ENCODE measurements at places on chromosomes 5 and 9.

DNA sequence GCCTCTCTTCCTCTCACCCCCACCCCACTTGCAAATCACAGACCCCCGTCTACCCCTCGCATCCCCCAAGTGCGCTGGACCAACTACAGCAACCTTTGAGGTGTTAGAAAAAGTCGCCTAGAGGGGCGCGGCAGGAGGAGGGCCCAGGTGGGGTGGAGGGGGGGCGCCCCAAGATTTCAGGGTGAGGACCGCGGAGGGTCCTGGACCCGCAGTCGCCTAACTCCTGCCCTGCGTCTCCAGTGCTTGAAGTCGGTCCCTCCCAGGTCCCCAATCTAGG, 379 bp upstream of the EGFLAM start:
- DNase-seq, result no peak

DNA sequence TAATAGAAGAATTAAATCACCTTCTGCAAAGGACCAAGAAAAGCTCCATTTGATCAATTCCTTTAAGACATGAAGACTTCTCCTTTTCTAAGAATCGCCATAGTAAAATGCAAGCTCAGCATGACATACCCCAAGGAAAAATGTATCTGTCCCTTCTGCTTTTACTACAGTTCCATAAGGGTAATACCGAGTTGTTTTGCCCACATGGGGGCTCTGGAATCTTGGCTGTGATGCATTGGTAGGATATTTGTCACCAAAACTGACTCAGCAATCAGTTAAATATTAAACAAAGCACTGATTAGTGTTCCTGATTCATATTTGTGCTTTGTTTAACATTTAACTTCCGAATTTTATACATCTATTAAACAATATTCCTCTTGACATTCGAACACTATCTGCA, 24.3 kb upstream of the KCNIP1 start:
- no peak for DNase-seq

- DNase-seq, result no peak
Measured at GRCh38 chr5:73120222-73121118, at the start of gene TMEM171. TMEM171 (plus strand) TSS chr5:73120575; CDS start chr5:73123374, 2,799 bp downstream.

DNA sequence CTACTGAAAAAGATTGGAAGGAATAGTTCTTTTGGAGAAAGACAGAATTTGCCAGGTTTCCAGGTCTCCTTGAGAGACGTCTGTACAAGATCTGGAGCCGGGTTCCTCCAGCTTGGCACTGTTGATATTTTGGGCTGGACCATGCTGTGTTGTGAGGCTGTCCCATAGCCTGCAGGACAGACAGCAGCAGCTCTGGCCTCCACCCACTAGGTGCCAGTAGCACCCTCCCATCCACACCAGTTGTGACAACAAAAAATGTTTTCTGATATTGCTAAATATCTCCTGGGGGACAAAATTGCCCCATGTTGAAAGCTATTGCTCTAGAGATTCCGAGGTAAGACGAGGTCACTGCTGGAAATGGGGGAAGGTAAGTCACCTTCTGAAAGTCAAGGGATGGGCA, 287.7 kb upstream of the DAP start:
- no peak for DNase-seq

DNA sequence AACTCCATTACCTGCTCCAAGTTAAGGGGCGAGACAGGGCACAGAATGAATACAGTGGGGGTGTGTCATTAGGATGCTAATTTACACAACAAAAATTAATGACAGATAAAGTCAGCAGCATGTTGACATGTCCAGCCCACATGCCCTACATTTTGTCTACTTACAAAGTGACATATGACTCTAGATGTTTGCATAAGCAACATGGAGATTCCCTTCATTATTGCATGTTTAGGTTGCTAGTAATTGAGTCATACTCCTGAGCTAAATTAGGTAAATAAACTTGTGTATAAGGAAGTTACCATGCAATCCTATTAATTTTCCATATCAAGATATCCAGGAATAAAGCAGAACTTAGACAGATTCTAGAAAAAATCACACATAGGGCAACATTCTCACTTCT, 232.2 kb downstream of the PDE4D start:
- no peak for DNase-seq

- no peak for DNase-seq
Measured at GRCh38 chr5:38739705-38740045, 106.1 kb upstream of the OSMR start.

- no peak for DNase-seq
Measured at GRCh38 chr5:127840198-127840524, 137.0 kb downstream of the CCDC192 start.

DNA sequence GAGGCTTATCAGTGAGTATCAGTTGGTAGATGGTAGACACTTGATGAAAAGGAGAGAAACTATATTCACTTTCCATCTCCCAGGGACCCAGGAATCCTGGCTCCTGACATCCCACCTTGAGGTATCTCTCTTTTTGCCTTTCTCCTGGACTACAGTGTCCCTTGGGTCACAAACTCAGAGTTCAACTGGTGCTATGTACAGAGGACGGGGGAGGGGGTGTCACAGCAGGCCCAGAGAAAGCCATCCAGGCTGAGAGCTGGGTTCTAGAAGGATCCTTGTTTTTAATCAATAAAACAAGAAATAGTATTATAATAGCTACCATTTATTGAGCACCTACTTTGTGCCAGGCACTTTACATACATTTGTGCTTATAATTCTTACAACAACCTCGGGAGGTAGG, 10.3 kb downstream of the MYORG start:
- DNase-seq, result no peak
